Posterior cingulate gyrus (tissue), 11 donors: ENCODE measurements at places on chromosomes 16 and 17.

DNA sequence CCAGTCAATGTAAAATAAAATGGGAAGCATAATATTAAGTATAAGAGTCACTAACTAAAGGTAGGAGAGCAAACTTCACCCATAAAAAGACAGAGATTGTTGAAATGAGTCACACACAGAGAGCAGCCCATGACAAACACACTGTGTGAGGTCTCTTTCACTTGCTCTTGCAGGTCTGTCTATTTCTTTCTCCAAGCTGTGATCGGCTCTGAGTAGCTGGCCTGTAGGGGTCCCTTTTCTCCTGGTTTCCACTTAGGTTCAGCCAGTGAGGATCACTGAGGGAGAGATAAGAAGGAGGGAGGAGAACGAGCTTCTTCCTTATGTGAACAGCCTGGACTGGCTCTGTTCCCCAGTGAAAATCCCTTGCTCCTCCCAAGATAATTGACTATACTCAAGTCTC is 133.7 kb upstream of the HS3ST3A1 start:
- DNase-seq: no peak

DNA sequence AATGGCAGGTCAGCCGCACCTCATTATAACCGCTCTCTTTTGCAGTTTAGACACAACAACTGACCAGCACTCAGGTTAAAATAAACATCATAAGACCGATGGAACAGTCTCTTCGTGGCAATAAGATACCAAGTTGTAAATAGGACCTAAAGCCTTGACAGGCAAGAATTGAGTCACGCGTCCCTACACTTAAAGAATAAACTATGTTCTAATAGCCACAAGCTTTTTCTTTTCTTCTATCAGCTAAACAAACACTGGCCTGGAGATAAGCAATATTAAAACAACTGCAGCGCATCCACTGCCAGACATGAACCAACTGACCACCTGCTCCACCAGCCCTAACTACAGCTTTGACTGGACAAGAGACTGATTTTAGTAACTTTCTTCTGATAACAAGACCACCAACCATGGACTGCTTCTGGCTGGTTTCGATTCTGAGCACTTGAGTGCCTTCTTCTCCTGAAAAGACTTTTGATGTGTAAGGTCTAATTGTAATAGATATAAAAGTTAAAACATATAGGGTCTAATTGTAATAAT is 17.5 kb downstream of the SLFN12L start:
- no peak for DNase-seq

DNA sequence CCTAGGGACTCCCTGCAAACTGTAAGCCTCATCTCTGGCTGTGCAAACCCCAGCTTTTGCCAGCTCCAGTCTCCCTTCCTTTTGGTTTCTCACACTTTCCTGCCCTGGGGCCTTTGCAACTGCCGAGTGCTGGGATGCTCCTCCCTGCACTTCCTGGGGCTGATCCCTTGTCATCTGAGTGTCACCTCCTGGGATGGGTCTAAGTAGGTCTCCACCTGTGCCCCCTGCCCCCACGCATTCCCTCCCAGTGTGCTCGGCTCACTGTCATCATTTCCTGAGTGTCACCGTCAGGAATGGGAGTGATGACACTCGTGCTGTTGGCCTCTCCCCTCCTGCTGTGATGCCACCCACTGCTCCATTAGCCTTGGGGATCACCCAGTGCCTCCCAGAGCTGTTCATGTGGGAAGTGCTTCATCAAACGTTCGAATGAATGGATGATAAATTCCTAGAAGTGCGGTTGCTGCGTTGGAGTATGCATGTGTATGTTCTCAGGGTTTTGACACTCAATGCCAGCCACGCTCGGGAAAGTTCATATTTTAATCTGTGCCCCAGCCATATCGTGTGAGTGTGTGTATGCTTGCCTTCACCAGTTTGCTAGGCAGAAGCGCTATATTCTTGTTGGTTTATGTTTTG is 189.9 kb downstream of the NTN1 start:
- DNase-seq: no peak

DNA sequence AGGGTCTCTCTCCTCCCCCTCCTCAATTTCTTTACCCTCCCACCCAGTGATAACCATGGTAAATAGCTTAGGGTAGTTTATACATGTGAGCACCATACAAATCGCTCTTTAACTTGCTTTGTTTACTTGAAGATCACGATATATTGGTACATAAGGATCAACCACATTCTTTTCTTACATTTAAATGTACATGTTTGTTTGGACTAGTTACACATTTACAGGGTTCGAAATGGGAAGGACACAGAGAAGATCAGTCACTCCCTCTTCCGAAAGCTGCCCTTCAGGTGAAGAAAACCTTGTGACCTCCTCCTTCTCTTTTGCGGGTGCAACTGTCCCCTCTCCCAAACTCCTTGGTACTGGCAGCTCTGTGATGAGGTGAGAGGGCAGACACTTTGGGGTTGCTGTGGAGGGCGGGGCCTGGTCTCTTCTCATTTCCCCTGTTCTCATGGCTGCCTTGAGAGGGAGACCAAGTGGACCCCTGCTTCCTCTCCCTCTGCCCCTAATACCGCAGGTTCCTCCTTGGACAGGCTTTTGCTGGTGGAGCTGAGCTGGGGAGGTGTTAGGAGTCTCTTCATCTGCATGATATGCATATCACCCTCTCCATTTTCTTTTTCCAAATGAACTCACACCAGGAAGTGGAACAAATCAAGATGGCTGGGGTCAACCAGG is 4.7 kb upstream of the PIK3R6 start:
- DNase-seq: no peak

DNA sequence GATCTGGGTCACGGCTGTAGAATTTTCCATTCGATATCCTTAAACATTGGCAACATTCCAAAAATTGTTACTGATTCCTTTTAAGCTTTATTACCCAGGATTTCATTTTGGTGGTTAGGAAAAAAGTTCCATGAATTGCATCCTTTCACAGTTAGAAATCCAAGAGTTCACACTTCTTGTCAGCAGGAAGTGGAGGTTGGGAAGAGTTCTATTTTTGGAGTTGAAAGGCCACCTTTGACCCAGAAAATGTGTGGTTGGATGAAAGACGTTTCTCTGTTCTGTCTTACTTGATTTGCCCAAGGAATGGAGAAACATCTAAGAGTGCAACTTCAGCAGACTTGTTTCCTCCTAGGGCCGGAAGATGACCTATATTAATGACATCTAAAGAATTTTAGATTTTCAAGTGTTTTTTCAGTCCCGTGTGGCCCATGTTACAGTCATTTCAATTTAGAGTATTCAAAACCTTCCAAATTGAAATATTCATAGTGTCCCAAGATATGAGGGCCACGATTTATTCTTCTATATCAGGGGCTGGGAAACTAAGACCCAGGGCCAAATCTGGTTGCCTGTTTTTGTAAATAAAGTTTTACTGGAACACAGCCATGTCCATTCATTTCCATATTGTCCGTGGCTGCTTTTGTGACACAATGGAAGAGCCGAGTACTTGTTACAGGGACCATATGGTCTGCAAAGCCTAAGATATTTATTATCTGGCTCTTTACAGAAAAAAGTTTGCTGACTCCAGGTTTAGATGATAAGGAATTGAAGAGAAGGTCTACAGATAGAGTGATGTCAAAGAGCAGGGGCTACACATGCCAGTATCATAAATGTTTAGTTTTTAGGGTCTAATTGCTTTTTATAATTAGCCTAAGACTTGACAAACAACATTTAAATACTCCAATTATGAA is 50.2 kb downstream of the CDK5R1 start:
- DNase-seq: no peak

- no peak for DNase-seq
Observed at GRCh38 chr16:1145383-1146100, 7.4 kb upstream of the CACNA1H start.

DNA sequence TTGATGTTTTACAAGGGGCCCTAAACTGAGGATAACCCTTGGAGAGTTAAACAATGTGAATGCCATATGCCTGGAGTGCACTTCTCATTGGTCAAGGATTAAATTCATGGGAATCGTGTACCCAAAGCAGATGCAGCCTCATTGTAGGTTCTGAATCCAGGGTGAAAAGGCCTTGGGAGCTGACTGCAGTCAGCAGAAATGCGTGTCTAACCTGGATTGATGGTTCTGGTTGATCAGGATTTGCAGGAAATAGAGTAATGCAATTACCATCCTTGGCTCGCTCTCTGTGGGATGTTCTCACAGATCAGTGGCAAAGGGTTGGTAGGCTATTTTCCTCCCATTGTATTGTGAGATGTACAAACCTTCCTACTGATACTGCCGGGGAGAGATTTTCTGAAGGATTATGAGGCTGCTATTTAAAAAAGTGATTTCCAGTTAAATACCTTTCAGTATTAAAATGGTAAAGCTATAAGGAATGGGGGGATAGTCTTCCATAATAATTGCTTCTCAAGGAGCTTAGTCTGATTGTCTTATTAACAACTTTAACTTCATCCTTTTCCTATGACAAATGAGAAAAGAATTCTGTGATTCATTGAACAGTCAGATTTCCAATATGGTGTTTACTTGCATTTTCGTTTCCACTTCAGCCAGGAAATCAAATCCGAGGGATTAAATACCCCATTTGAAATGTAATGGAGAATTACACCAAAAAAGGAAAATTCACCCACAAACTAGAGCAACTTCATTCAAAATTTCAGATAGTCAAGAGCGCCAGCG is 1028.1 kb upstream of the EEF2KMT start:
- DNase-seq: no peak

DNA sequence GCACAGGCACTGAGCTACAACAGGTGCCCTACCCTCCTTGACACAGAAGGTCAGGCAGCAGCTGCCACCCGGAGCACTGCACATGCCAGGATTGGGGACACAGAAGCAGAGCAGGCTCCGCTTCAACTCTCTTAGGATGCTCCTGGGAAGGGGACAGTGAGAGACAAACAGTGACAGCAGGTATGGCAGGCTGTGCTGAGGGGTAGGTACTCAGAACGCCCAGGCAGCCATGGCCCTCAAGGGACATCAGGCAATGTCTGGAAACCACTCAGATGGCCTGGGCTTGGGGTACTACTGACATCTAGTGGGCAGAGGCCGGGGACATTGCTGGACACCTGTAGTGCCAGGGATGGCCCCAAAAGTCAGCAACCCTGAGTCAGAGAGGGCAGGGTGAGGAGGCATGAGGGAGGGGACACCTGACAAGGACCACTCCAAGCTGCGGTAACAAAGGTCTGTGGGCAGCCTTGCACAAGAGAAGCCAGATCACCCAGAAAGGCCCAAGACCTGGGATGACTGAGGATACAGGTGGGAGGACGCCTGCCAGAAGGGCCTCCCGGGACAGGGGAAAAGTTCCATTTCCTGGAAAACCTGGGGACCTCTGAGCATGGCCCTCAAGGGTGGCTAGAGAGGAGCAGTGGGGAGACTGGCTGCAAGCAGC is 21.2 kb downstream of the PEMT start:
- DNase-seq: peak; percentile 60

DNA sequence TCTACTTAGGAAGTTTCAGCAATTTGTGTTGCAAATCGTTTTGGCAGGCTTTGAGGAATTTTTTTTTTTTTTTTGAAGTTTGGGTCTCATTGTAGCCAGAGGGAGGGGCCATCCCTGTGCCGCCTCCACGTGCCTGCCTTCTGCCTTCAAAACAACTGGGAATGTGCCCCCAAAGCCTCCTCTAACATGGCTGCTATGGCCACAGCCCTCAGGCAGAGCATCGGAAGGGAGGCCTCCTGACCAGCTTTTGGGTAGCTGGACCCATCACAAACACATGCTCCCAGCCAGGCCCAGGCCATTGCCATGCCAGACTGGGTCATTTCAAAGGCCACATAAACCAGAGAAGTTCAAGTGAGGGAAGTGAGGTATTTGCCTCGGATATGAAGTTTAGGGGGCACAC is 21.5 kb downstream of the C16orf82 start:
- DNase-seq: no peak

DNA sequence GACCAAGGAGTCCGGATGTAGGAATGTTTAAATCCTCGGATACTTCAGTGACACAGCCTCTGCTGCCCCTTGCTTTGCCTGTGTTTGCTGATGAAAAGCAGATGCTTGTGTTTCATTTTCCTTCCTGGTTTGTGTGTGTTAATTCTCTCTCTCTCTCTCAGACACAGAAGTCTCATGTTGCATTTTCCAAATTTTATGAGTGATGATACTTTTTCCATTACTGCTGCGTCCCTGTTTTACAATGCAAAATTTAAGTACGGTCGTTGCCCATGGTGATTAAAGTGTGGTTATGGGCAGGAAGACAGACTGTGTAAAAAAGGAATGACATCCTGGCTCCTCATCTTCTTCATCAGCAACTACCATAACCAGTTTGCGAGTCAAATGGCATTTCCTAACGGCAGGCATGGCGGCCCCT is 5.7 kb downstream of the RMI2 start:
- DNase-seq: no peak

GRCh38 chr17:31089471-31089870 is 5.3 kb upstream of the NF1 start:
- DNase-seq: no peak

DNA sequence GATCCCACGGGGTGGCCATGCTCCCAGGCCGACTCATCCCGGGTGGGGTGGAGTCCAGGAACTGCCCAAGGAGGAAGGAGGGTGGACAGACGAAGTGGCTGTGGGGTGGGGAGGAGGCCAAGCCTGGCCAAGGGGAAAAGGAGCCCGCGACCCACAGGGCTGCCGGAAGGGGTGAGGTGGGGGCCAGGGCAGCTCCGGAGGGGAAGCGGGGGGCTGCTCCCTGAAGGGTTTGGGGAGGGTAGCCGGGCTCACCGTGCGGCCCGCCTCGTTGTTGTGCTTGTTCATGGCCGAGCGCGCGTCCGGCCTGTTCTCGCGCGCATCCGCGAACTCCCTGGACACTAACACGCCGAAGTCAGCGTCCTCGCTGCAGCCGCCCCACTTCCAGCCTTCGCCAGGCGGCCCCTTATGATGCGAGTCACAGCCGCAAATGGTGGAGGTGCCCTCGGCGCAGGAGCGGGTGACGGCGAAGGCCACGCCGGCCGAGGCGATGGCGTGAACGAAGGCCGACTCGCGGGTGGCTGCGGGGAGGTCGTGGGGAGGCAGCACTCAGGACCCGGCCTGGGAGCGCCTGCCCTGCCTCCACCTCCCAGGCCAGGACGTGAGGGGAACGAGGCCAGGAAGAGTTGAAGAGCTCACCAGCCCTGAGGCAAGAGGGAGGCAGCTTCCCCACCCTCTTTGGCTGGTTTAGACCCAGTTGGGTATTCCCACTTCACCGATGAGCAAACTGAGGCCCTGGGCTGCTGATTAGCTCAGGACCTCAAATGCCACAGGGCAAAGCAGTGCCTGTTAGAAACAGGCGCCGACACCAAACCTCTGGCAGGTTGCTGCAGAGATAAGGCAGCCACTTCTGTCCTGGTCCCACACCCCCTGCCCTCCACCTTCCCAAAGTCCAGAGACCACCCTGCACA is 48.7 kb downstream of the WNT3 start:
- no peak for DNase-seq

- DNase-seq: peak; percentile 47
Observed at GRCh38 chr17:79923974-79924638, 84.9 kb upstream of the CBX4 start.
